ENCODE measurements at places on chromosomes 12 and 14. TPM values are rescaled to one million over a fixed set of nuclear protein-coding genes. Genes with fewer than 3 reads are reported as not detected.

The BCAT1 gene
- 186 TPM for total RNA-seq

The KRT72 gene
- total RNA-seq: not detected

The ETFBKMT gene
- total RNA-seq: 6.2 TPM

The ADAM20 gene
- total RNA-seq: 1.3 TPM

The TAS2R8 gene
- 0.45 TPM for total RNA-seq

The FERMT2 gene
- total RNA-seq: 133 TPM
